Stimulated activated CD4-positive, alpha-beta T cell treated with anti-CD3 and anti-CD28 coated beads, Interleukin-1b, Interleukin-23, amount 100 ng/mL, for 1 hour (primary cell): ENCODE measurements at places on chromosomes 13 and 19.

DNA sequence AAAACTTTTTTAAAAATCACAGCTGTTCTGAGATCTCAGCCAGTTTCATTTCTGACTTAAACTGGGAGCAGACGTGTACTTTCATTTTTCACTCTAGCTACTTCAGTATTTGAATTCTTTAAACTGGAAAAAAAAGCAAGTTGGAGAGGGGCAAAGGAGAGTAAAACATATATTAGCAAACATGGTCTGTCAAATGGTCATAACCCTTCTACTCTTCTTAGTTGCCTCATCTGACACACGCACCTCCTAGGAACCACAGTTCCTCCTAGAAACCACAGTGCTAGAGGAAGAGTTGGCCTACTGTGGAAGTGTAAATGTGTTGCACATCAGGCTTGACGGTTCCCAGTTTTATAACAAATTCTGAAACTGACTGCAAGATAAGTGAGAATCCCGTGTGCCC is 47.2 kb downstream of the TM9SF2 start:
- DNase-seq = no peak

DNA sequence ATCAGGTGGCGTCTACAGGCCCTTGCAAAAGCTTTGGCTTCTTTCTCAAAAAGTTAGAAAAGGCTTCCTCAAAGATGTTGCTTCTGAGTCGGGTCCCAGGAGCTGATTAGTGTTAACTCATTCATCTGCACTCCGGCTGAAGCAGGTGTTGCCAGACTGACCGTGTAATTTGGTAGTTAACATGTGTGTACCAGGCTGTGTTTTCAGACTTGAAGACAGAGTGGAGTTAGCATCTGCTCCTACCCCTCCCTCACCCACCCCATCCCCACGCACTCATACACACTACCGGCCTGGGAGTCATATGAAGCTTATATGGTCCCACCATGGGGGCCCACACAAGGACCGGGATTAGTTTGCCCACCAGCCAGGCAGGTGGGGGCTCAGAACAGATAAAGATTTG is 111.5 kb downstream of the DNAJC15 start:
- DNase-seq = no peak

- no peak for DNase-seq
Observed at GRCh38 chr19:38778733-38779132, 5.4 kb upstream of the LGALS7 start.

GRCh38 chr13:69956349-69956748 is 151.3 kb upstream of the ATXN8OS start:
- no peak for DNase-seq

DNA sequence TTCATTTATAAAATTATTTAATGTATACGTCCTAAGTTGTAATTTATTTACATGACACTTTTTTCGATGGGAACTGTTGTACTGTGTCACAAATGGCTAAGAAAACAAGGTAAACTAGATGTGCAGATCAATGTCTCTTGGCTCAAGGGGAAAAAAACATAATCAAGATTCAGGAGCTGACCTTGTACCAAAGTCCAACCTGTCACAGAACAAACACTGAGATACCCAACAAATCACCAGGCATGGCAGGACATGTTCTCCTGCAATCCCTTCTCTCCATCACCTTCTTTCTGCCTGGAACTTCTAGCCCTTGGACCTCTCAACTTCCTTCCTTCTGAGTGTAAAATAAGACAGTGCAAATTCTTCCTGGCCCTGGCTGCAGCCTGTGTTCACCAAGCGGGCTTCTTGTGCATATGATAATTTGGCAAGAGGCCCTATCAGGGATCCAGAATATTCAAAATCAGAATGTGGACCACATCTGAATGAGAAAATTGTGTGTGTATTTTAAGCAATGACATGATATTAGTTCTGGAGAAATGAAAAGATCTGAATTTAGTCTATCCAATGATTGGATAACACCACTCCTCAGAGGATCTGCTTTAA is 445.9 kb downstream of the ZNF536 start:
- DNase-seq = no peak

DNA sequence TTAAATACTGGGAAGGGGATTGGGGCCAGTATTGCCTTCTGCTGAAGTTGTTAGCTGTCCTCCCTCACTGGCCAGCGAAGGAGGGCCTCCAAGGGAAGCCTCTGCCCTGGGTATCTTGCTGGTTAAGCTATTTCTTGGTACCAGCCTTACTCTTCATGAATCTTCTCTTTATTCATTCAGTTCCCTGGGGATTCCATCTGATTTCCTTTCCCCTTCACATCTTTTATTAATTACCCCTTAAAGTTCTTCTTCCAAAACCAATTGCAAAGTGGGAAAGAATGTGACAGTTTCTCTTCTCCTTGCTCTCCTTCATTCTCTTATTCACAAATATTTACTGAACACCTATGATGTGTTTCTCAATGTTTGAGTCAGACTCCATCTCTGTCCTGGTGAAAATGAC is 36.7 kb upstream of the STK24 start:
- no peak for DNase-seq

DNA sequence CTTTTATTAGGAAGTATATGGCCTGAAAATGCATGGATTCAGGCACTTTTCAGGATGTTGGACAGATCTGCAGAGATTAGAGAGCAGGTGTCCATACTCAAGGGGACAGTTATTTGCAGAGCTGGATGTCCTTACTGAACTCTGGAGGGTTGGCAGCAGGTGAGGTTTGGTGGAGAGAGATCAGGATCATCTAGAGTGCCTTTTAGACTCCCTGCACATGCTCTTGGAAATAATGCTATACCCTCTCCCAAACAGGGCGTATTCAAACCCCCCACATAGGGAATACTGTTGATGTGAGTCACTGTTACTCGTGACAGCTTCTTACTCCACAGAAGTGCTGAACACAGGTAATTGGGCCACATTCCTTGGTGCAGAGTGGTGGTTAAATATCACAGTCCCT is 725.7 kb upstream of the SGCG start:
- no peak for DNase-seq

GRCh38 chr13:87778128-87778527 is 107.0 kb downstream of the SLITRK5 start:
- DNase-seq = no peak
